ENCODE measurements at places on chromosomes 7 and 10.

DNA sequence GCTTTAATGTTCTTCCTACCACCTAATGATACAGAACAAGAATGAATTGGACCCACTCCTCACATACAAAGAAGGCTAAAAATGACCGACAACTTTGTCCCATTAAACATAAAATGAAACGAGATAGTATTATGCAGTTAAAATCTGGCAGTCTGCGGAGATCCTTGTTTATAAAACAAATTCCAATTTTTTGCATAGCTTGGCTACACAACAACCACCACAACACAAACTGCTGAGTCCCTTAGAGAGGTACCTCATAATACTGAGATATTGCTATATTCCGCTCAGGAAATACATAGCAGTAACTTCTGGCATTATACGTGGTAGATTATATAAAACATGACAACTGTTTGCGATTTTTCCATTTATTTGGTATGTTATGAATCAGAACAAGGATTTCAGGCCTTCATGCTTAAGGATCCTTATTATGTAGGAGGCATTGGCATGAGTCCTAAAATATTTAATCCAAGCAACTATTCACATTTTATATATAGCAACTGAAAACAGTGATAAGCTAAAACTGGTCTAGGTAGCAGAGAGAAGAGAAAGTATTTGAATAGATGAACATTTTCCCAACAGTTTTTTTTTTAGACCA is 96.0 kb downstream of the ANK3 start:
- DNase-seq = no peak

GRCh38 chr7:43792471-43793150 is 34.1 kb downstream of the BLVRA start:
- no peak for DNase-seq

GRCh38 chr7:1651031-1651446 is 19.0 kb upstream of the ELFN1 start:
- DNase-seq = no peak

GRCh38 chr7:114790521-114790920 is 131.4 kb upstream of the MDFIC start:
- DNase-seq = no peak

- no peak for DNase-seq
Observed at GRCh38 chr10:71255808-71256660, 43.7 kb downstream of the UNC5B start.

DNA sequence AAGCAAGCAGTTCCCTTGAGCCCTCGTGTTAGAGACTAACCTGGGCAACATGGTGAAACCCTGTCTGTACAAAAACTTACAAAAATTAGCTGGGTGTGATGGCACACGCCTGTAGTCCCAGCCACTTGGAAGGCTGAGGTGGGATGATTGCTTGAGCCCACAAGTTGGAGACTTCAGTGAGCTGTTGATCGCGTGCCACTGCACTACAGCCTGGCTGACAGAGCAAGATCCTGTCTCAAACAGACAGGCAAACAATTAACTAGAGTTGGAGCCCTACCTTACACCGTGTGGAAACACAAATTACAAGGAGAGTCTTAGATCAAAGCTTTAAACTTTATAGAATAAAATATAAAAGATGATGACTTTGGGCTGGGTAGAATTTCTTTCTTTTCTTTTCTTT is 219.5 kb downstream of the CUX1 start:
- DNase-seq = no peak

GRCh38 chr10:29465384-29465783 is 169.4 kb downstream of the SVIL start:
- no peak for DNase-seq

DNA sequence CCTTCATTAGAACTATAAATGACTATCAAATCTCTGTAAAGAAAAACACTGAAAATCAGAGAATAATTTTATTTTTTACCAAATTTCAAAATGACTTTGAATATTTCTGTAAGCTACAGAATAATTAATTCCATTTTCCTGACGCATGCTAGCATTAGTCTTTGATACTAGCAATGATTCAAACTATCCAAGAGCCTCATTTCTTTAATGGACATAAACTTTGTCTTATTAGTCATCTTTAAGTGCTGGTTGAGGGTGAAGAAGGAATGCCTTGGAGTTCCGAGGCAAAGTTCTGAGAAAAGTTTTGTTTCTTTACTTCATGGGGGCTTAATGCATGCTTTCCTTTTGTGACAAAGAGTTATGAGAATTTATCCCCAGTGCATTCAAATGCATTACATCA is 137.3 kb downstream of the AGMO start:
- DNase-seq = no peak

DNA sequence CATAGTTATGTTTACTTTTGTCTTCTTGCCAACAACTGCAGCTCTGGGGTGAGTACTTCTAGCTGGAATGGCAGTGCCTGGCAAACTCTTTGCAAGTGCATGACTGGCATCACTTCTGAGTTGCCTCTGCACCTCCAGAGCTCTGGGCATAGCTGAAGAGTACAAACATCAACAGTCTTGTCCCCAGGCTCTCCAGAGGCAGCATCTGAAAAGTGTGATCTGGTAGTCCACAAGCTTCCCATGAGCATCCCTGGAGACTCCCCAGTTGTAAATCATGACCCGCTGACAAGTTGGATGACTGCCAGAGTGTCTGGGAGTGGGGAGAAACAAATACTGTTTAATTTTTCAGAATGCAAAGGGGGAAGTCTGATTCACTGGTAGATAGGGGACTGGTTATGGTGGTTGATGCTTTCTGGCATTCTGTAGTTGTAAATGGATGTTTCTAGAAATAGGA is 138.9 kb upstream of the CDK13 start:
- DNase-seq = no peak

- no peak for DNase-seq
Observed at GRCh38 chr10:49369216-49370162, 26.4 kb downstream of the DRGX start.

DNA sequence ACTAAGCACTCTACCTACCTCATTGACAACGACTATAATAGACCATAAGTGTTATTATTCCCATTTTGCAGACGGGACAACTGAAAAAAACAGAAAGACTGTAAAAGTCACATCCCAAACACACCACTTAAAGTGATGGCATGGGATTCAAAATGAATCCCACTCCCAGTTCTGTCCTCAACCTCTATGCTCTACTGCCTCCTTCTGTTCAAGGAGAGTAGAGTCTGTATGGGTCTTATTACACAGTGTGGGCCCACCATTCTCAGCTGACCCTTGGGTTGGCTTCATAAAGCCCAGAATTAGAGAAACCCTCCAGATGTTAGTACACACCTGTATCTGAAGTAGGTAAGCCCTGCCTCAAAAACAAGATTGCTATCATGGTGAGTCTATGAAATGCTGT is 102.2 kb downstream of the GRM8 start:
- no peak for DNase-seq
